ENCODE measurements at places on chromosomes 1 and 21.

GRCh38 chr1:230270185-230270558 is 156.0 kb downstream of the PGBD5 start:
- no peak for DNase-seq

DNA sequence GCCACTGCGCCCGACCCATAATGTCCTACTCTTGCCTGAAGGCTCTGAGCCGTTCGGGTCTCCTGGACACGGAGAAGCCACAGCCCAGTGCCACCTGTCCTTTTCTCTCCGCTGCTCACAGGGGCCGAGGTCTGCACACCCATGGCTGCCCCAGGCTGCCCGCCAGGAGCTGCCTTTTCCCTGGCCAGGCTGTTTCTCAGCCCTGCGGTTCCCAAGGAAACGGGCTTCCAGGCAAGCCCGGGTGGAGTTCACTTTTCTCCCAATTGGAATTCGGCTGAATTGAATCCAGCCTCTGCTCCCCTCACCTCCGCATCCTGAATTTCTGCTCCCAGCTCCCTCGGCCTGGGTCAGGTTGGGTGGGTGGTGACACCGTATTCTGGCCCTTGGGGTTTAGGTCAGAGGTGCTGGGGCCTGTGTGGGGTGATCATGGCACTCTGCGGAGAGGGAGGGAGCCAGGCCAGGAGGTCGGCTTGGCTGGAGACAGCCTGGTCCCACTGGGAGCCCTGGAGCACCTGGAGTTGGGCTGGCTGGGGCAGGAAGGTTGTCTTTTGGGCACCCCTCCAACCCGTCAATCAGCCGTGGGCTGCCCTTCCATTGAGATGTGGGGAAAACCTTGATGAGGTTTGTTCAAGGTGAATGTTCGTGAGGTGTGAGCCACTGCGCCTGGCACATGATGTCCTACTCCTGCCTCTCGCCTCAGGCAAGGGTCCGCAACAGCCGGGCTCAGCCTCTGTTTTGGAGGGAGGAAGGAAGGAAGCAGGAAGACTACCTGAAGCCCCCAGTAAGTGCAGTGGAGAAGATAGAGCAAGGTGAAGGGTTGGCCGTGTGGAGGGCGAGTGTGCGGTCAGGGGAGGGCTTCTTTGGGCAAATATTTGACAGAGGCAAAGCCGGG is 25.1 kb downstream of the RRP1 start:
- no peak for DNase-seq

DNA sequence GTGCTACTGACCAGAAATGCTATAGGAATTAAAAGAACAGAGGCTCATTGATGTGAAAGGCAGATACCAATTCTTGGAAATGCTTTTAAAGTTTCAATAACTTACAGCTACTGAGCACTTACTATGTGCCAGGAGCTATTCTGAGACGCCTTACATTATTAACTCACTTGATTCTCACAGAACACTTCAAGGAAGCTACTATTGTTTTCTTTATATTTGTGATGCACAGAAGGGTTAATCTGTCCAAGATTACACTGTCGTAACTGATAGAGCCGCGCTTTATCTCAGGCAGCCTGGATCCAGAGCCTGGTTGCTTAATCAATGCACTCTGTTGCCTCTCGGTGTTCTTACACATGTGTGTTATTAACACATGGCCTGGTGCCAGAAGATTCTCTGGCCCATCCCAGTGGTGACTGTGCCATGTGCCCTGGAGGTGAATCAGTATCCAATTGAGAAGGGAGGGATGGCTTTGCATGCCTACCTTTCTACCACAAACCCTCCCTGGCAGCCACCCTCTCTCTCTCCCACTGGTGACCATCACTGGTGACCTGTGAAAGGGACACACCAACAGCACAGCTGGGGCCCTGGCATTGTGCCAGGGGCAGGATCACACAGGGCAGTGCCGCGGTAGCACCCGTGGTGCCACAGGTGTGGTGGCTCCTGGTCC is 8.8 kb downstream of the FMO1 start:
- DNase-seq, result no peak

DNA sequence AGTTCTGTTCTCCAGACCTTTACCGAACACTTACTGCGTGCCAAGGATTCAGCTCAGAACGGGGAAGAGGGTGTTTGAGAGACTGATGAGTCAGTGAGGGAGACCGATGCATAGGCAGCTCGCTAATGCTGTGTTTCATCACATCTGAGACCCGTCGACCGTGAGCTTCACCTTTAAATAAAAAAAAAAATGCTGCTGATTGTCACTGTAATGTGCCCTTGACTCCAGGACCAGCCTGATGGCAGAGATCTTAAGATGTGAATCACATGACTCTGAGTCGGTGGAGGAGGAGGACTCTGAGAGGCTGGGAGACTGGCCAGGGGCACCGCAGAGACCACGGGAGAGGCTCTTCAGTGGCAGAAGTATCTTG is 28.8 kb downstream of the SPSB1 start:
- DNase-seq, result no peak

DNA sequence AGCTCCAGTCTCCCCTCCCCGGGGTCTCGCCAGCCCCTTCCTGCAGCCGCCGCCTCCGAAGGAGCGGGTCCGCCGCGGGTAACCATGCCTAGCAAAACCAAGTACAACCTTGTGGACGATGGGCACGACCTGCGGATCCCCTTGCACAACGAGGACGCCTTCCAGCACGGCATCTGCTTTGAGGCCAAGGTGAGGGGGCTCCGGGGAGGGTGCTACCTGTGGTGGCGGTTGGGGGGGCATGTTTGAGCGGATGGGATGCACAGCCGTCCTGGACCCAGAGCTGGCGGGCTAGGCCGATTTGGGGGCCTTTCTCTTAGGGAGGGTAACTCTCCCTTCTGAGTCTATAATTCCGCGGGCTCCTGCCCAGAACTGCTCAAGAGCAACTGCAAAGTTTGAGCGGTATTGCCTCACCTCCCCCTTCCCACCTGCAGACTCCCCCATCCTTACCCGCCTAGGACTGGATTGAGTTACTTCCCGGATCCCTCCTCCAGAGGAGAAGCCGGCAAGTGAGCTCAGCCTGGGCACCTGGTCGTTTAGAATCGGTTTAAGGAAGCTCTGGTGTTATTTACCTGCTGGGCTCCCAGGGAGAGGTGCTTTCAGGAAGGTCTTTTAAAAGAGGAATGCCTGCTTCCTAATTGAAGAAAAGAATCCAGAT is 730 bp downstream of the NOS1AP start:
- no peak for DNase-seq

GRCh38 chr1:2602866-2603520 is 16.4 kb downstream of the PRXL2B start:
- no peak for DNase-seq
